ENCODE measurements at places on chromosomes 3 and 15.

DNA sequence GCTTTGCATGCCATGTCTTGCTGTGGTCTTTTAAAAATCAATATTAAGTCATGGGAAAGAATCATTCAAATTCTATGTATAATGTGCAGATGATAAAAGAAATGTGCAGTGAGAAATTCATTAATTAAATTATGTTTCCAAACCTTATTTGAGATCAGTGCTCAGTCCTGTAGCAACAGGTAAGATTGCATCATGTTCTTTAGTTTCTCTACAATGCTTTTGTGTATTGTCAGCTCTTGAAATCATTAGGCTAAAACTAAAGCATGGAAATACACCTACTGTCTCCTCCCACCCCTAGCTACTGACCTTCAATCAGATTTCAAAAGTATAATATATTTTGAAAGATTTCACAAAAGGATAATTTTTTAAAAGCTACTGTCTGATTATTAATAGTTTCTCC lies 612.7 kb downstream of the ROBO2 start:
- no peak for DNase-seq

GRCh38 chr15:79901958-79902357 lies 5.1 kb upstream of the MTHFS start:
- no peak for DNase-seq

DNA sequence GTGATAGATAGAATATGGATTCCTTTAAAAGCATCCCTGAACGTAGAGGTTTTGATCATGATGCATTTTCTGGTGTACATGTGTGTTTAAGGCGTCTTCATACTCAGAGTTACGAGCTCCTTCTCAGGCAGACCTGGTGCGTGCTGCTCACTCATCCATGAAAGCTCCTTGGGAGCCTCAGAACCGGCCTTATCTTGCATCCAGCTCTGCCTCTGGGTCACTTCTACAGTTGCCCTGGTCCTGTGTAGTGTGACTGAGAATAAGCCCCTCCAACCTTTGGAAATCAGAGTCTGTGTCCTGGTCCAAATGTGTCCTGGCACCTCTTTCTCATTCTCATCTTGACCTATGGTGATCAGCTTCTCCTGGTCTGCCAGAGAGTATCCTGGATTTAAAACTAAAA lies 17.3 kb upstream of the RARRES1 start:
- DNase-seq: no peak

GRCh38 chr3:52705688-52706686 lies at the start of the genes GLT8D1 and SPCS1:
GLT8D1 (minus strand) TSS chr3:52705791; CDS start chr3:52700460, 5,331 bp downstream.
SPCS1 (plus strand) TSS chr3:52706106; CDS start chr3:52706247, 141 bp downstream.
- DNase-seq: peak; percentile 89

DNA sequence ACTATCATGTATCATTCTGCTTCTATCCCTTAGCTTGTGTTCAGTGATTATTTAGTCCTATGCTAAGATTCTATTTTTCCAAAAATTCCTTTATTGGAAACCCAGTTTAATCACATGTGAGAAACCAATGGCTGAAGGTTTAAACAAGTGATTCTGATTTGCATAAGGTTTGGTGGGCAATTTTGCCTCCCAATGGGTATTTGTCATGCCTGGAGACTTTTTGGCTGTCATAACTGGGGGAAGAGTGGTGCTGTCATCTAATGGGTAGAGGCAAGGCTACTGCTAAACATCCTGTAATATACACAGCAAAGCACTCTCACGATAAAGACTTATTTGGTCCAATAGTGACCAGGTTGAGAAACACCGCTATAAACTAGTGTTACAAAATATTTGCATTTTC lies 148.7 kb downstream of the ALCAM start:
- DNase-seq: no peak

- DNase-seq: no peak
Observed at GRCh38 chr15:95086531-95087252, 855.3 kb downstream of the MCTP2 start.

DNA sequence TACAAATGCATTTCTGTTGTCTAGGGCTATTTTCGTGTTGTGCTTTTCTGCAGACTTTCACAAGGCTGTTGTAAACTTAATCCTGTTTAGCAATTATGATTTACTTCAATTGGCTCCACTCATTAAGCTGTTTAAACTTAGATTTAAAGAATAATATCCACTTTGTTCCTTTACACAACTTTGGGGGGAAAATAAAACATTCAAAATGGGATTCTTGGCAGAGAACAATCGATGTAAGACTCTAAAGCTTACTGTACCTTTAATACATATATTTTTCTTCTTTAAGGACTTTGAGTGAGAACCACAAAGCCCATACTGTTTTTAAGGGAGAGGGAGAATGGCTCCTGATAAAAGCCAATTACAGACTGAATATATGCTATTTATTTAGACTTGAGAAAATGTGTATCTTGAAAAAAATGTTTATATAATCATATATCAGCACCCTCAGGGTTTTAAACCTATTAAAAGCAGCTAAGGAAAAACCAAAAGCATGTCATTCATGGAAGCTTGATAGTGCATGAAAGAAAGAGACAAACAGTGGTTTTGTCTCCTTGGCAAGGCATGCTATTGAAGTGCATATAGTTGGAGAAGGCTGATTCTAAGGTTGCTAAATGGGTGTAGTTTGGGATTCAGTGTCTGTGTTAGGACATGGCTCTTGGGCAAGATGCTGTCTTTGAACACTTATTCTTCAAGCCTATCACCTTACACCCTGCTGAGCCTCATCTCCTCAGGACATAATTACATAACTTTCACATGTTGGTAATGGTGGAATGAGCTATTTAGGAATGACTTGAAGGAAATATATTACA lies 293.4 kb upstream of the TBC1D5 start:
- no peak for DNase-seq

GRCh38 chr3:171982828-171983227 lies 56.5 kb upstream of the FNDC3B start:
- DNase-seq: no peak

- peak; percentile 64 for DNase-seq
Observed at GRCh38 chr15:56919031-56919608, 676 bp downstream of the TCF12 start.

DNA sequence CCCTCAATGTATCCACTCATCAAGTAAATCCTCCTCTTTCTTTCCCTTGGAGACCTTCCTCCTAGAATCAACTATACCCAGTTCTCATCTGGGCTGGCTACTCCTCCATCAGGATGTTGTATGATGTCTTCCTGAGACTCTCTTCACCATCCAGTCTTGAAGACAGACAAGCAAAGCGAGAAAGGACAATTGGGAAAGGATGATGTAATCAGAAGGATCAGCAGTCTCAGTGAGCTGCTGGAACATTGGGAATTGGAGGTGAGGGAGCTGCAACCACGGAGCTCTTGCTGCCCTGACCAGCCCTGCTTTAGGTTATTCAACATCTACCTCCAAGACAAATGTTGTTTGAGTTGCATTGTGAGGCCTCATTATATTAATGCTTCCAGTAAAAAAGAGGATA lies 48.0 kb upstream of the UBP1 start:
- no peak for DNase-seq

- DNase-seq: no peak
Observed at GRCh38 chr15:92637626-92638025, 17.9 kb downstream of the FAM174B start.

- DNase-seq: no peak
Observed at GRCh38 chr3:36895496-36896409, 49.1 kb downstream of the TRANK1 start.

- no peak for DNase-seq
Observed at GRCh38 chr3:120399372-120399771, 50.2 kb upstream of the LRRC58 start.

- peak; percentile 75 for DNase-seq
Observed at GRCh38 chr3:113441051-113441770, at the start of gene CFAP44. CFAP44 (minus strand) TSS chr3:113441493; CDS start chr3:113433664, 7,829 bp downstream.

DNA sequence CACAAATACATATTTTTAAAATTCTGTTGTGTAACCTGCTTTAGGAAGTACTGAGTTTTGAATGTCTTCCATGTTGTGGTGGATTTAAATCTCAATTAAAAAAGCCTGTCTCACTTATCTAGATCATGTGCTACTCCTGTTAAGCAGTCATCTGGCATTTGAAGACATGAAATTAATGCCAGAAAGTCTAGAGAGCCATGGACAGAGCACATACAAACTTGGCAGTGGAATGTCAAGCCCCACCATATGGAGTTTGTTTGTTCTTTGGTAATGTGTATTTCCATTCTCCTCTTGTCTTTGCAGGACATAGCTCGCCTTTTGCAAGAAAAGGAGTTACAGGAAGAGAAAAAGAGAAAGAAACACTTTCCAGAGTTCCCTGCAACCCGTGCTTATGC lies 39.3 kb upstream of the UTS2B start:
- DNase-seq: no peak

DNA sequence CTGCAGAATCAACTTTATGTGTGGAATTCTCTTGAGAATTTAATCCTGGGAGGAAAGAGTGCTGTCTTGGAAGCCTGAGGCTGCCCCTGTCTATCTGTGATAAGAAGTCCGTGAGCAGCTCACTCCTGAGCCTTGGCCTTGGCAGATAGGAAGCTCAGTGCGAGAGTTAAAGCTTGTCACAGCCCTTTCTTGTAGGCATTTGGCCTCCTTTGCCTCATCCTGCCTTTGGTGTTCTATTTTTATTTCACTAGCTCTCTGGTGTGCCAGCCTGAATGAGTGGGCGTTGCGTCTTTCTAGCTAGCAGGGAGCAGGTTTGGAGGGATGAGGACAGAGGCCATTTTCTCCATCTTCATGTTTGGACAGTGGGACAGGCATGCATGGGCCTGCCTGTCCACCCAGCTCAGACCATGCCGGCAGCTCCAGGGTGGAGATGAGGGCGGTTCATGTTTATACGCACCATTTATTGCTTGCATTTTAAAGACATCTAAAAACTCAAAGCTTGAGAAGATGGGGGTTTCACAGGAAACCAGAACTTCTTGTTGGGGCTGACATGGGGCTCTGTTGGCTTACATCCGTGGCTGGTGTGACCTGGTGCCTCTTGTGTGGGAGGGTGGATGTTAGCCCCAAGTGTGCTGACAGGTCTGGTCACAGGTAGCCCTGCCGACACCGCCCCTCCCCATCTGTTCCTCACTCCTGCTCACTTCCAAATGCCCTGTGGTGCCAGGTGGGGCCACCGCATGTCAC lies 29.8 kb downstream of the IRAK2 start:
- DNase-seq: no peak

GRCh38 chr3:179743913-179744312 lies 91.1 kb downstream of the USP13 start:
- DNase-seq: no peak

- DNase-seq: no peak
Observed at GRCh38 chr3:8624612-8625011, 20.0 kb downstream of the SSUH2 start.

DNA sequence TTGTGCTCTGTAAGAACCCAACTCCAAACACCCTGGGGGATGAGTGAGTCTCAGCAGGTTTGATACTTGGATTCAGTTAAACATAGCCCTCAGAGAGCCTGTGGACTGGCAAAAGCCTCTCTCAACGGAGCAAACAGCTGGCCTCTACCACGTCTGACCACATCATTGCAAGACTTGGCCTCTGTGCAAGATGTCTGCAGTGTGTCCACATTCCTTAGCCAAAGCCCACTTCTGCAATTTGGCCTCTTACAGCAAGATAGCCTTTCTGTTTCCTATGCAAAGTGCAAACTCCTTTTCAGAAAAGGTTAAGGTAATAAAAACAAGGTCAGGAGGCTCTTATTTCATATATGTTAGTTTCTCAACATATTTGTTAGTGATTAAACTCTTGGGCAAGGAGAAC lies 27.9 kb downstream of the FBN1 start:
- no peak for DNase-seq

DNA sequence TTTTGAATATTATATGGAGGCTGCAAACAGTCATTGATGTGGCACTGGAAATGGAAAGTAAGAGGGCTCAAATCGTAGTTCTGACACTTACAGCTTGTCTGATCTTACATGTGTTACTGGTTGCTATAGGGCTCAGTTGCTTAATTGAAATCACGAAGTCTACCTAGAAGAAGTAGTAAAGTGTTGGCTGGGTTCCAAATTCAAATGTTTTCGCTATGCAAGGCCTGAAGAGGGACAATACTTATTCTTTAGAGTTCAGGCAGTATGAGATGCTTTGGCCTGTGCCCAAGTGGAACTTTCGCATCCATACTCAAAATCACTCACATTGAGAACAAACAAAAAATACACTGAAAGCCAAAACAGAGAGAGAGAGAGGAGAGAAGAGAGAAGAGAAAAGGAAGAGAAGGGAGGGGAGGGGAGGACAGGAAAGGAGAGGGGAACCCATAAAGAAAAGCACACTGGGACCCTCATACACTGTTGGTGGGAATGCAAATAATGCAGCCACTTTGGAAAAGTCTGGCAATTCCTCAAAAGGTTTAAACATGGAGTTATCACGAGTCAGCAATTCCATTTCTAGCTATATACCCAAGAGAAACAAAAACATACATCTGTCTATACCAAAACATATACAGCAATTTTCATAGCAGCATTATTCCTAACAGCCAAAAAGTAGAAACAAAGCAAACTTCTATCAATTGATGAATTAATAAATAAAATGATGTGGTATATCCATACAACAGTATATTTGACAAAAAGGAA lies 2.9 kb upstream of the FXR1 start:
- DNase-seq: no peak

DNA sequence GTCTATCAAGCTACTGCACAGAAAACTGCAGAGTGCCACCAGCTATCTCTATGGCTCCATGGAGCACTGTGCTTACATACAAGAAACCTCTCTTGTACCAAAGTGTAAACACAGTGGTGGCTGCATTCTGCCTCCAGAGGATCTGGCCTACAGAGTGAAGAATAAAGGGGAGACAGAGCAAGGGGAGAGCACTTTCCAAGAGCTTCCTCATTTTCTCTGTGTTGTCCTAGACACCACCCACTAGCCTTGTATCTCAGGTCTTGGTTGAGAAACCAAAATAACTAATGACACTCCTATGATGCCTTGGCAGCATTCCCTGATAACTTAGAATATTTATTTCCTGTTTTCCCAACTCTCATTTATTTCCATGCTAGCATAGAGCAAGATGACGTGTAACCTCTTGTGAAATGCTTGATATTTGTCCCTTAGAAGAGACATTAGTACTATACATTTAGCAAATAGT lies 56.9 kb upstream of the PHLDB2 start:
- no peak for DNase-seq

- no peak for DNase-seq
Observed at GRCh38 chr15:65050270-65050669, 5.1 kb downstream of the SLC51B start.

- DNase-seq: no peak
Observed at GRCh38 chr3:88038566-88038965, 20.2 kb downstream of the CGGBP1 start.

GRCh38 chr3:42847731-42848130 lies 27.9 kb downstream of the CYP8B1 start:
- DNase-seq: peak; percentile 13

DNA sequence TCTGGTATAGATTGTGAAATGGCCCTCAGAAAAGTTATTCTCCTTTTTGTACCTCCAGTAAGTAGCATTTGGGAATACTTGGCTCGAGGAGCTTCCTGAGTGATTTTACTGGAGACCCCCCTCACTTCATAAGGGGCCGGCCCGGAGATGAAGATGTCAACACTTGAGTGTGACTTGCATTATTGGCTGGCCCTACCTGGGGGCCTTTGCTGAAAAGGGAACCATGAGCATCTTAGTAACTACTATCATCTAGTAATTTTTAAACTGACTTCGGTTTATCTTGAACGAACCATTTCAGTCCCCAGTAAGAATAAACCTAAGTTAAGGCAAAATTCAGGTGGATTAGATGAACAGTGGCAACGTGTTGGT lies 1.3 kb downstream of the FAIM start:
- no peak for DNase-seq

Measured in hematopoietic multipotent progenitor cell (in vitro differentiated cells).